NCI-H460 (cell line): ENCODE measurements at places on chromosomes 6 and 20. TPM values are rescaled to one million over a fixed set of nuclear protein-coding genes. Genes with fewer than 3 reads are reported as not detected.
A peak's percentile ranks its signal among the peaks of the same experiment; 100 is the strongest.

DNA sequence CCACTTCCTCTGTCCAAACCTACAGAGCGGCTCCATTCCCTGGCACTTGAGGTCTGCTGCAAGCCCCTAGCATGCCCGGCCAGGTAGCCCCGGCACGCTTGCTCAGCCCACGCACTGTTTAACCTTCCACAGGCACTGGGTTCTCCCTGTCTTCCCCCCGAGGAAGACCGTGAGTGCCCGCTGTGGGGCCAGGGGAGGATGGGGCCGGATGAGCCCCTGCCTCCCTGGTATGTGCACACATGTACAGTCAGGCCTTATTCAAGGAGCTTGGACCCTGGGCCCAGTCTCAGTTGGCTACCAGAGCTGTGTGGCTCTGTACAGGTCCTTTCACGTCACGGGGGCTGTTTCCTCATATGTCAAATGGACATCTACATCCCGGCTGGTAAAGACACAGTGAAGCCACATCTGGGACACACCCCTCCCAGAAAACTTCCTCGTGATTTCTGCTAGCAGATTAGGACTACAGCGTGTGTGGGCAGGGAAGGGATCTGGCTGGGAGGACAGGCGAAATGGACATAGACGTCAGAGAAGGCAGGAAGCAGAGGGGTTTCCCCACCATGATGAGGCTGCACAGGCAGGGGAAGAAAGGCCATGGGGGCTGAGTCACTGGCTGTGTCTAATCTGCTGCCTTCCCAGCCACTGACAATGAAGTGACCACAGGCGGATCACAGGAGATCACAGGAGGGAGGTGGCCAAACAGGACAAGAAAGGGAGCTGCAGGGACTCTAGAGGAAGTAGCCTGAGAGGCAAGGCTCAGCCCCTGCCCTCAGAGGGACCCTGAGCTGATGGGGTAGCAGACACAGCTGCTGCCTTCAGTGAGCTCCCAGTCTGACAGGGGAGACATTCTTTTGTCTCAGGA, 62.9 kb downstream of the MRPL14 start:
- no peak for DNase-seq

The OPN5 gene
- not detected in 2 replicates for total RNA-seq

DNA sequence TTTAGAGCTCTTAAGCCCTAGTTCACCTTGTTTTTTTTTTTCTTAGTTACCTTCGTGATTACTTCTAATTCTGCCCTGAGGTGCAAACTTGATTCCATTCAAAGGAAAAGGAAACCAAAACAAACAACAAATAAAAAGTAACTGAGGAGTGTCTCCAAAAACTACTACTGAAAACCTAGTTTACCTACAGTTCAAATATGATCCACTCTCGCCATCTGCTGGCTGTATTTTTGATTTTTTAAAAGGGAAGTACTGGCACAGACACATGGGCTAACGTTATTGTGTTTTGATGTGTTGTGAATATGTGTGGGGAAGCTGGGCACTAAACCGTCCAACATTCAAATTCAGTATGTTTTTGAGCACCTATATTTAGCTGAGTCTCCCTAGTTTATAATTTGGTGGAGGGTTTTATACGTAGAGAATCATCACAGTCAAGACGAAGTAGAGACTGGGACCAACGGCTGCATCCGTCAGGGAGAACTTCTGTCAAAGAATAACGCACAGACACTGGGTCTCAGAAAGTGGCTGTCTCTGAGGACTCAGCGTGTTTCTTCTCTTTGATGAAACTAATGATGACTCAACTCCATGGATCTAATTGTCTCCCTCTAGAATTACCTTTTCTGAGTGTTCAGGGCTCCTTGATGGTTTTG, 373.5 kb upstream of the BTBD3 start:
- peak; percentile 72 for DNase-seq

DNA sequence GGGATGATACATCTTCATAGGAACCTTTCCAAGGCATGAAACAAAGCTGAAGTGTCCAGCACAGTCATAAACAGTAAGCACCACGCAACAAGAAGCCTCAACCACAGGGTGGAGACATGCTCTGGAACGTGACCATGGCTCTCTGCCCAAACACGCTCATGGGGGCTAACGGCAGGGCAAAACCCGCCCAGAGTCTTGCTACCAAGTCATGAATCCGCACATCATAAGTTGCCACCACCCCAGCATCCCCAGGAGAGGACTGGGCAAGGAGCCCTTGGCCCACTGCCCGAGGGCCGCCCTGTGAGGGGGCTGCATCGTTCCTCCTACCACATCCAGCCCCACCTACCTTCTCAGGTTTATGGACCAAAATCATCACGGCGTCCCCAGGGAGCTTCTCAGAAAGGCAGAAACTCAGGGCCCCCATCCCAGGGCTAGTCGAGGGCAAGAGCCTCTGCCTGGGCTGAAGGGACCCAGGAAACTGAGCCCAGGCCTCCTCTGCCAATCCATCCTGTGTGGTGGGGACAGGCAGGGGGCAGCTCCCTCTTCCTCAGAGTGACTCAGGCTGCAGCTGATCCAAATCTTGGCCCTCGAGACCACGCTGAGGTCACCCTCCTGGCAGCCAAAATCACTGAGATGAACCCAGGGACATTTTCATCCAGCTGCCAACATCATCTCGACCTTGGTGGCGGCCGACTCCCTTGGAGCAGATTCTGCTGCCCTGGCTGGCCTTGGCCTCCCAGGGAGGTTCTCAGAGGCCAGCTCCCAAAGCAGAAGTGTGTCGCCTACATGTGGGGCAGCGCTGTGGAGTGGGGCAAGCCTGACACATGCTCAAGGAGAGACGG, 42.6 kb downstream of the BMP7 start:
- DNase-seq = no peak
